Activated CD4-positive, CD25-positive, alpha-beta regulatory T cell treated with anti-CD3 and anti-CD28 coated beads, Interleukin-2, amount 50 U/mL, for 72 hours (primary cell): ENCODE measurements at places on chromosomes 1 and 21.

DNA sequence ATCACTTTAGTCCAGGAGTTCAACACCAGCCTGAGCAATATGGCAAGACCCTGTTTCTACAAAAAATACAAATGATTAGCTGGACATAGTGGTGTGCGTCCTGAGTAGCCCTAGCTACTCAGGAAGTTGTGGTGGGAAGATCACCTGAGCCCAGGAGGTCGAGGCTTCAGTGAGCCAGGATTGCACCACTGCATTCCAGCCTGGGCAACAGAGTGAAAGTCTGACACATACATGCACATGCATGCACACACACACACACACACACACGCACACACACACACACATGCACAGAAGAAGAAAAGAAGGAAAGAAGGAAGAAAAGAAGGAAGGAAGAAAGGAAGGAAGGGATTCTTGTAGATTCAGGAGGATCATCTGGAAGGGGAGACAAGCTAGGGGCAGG lies 104.4 kb upstream of the USP25 start:
- DNase-seq, result no peak

DNA sequence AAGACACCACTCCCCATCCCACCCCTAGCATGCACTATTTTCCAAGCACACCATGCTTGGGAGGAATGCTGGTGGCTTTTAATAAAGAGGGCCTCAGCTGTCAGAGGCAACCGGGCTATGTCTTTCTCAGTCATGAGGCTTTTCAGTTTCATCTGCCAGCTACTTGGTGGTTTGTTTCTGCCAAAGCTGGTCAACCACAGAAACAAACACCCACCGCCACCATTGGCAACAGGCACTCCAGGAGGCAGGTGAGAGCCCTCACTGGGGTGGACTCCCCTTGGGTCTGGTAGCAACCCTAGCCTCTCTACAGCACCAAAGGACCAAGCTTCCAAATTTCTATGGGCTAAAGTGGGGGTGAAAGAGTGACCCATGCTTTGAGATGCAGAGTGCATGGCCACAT lies 54.3 kb upstream of the CD1D start:
- no peak for DNase-seq

DNA sequence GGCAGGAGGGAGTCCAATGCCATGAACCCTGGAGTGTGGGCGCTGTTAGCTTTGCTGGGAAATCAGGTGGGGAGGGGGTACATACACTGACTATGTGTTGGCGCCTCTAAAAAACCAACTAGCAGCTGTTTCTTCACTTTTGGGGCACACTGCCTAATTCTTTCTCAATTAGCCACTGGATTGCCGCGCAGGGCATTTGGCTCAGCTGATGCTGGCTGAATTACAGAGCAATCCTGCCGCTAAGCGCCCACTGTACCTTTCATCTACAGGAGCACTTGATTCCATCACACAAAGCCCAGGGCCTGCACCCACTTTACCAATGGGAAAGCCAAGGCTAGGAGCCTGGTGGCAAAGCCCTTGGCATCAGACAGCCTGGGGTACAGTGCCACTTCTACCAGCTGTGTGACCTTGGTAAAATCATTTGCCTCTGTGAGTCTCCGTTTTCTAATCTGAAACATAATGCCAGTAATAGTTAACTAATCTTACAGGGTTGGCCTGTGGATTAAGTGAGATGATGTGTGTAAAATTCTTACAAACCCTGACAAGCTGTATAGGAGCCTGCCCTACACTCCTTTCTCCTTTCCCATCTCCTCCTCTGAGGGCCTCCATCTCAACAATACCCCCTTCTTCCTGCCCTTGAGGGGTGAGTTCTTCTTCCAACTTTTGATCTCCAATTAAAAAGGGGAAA lies 59.0 kb downstream of the UBE2T start:
- DNase-seq, result no peak

DNA sequence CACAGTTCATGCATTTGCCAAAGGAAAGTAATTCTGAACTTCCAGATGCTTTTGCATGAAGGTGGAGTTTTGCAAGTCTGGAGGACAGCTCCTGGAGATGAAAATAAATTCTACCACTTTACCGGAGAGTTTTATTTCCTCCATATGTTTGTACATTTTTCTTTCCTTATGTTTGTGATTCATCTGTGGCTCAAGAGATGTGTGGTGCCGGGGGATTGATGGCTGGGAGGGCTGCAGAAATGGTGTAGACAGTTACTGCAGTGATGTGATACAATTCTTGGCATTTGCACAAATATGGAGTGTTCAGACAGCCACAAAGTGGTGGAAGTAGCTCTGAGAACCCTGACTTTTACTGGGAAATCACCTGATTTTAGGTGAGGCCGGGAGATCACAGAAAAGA lies 58.5 kb upstream of the ASB17 start:
- no peak for DNase-seq

DNA sequence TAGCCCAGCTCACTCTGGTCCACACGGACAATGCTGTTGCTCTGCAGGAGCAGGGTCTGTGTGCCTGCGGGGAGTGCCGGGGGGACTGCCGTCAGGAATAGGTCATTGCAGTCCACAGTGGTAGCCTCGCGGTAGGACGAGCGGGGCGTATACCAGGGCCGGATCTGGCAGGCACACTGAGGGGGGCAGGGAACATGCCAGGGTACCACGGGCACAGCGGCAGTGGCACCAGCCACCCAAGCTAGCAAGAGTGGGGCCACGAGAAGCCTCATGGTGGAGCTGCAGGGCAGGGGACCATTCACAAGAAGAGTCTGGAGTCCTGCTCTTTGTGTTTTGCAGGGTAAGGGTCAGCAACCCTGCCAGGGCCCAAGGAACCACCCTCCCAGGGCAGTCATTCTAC lies 65.8 kb downstream of the LRRN2 start:
- DNase-seq, result no peak

- no peak for DNase-seq
Measured at GRCh38 chr1:157517016-157517415, 35.3 kb downstream of the FCRL5 start.

GRCh38 chr1:228276901-228277490 lies 69.2 kb downstream of the OBSCN start:
- DNase-seq, result no peak

DNA sequence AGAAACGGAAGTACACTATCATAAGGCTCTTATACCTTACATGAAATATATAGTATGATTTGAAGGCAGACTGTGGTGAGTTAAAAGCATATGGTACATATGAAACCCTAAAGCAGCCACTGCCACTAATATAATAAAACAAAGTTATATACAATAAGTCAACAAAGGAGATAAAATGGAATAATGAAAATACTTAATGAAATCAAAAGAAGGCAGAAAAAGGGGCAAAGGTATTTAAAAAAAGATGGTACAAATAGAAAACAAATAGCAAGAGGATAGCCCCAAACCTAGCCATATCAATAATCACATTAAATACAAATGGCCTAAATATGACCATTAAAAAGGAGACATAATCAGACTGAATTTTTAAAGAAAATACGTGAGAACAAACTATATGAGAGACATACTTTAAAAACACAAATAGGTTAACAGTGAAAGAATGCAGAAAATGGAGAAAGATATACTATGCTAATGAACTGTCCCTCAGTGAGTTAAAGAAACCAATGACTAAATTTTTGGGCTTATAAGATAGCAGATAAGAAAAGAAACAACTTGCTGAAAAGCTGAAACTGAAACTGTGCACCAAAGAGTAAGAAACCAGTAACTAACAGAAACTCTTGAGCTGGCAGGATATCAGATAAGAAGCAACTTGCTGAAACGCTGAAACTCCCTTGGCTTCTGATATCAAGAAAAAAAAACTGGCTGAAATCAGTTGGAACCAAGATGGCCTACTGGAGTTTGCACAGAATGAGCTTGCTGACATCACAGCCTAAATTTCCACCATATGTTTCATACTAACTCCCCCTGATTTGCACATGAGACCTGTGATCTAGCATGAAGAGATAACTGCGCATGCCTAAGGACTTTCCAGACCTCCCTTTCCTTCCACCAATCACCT lies 44.3 kb upstream of the IL10 start:
- DNase-seq, result no peak

DNA sequence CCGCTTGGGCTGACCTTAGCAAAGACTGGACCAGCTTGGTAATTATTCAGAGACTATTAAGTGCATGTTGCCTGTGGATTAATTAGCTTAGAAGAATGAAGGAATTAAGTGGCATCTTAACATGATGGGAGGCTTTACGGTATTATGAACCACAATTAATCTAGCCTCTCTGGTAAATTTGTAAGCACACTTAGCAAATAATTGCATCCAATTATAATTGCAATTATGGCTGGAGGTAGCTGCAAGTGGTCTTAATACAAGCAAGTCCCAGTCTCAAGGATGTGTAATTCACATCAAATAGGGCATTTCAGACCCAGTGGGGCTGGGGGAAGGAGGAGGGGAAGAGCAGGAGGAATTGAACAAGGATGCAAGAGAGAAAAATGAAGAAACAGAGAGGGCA lies 151.6 kb downstream of the CNIH3 start:
- DNase-seq, result no peak

DNA sequence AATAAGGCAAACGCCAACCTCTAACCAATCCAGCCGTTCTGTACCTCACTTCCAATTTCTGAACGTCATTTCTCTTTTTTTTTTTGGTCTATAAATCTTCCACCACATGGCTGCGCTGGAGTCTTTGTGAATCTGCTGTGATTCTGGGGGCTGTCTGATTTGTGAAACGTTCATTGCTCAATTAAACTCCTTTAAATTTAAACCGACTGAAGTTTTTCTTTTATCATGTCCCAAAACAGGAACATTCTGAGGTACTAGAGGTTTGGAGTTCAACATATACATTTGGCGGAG lies 65.5 kb upstream of the BACH1 start:
- no peak for DNase-seq

- no peak for DNase-seq
Measured at GRCh38 chr1:86733340-86733739, 29.0 kb downstream of the SH3GLB1 start.

GRCh38 chr1:91007827-91008226 lies 14.0 kb downstream of the ZNF644 start:
- no peak for DNase-seq

DNA sequence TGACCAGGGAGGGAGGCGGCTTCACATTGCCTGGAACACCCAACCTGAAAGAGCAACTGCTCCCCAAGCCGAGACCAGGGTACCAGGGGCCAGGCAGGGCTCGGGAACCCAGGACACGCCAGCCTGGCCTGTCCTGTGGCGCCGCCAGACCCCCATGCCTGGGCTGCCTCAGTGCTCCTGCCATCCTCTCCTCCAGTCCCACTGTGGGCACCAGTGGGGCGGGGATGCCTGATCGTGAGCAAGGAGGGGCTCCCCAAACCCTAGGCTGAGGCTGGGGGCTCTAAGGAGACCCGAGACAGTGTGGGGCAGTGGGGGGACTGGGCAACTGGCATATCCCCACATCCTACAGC lies 45.1 kb downstream of the WNT9A start:
- DNase-seq, result no peak

GRCh38 chr1:185317886-185318310 lies 855 bp upstream of the IVNS1ABP start:
- peak; percentile 61 for DNase-seq

DNA sequence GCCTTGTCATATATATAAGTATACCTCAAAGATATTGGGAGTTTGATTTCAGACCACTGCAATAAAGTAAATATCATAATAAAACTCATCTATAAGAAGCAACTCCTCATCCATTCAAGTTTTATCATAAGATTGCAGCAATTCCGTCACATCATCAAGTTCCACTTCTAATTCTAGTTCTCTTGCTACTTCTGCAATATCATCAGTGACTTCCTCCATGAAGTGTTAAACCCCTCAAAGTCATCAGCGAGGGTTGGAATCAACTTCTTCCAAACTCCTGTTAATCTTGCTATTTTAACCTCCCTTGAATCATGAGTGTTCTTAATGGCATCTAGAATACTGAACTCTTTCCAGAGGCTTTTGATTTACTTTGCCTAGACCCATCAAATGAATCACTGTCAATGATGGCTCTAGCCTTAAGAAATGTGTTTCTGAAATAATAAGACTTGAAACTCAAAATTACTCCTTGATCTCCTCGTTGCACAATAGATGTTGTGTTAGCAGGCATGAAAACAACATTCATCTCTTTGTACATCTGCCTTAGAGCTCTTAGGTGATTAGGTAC lies 88.3 kb downstream of the RPE65 start:
- no peak for DNase-seq

- DNase-seq, result no peak
Measured at GRCh38 chr1:236489710-236490377, 33.9 kb upstream of the LGALS8 start.

- DNase-seq, result no peak
Measured at GRCh38 chr1:14369526-14370213, 228.8 kb upstream of the KAZN start.

GRCh38 chr1:11594222-11594621 lies 60.0 kb downstream of the FBXO2 start:
- no peak for DNase-seq

GRCh38 chr1:243837907-243838535 lies 12.0 kb downstream of the AKT3 start:
- DNase-seq, result no peak

DNA sequence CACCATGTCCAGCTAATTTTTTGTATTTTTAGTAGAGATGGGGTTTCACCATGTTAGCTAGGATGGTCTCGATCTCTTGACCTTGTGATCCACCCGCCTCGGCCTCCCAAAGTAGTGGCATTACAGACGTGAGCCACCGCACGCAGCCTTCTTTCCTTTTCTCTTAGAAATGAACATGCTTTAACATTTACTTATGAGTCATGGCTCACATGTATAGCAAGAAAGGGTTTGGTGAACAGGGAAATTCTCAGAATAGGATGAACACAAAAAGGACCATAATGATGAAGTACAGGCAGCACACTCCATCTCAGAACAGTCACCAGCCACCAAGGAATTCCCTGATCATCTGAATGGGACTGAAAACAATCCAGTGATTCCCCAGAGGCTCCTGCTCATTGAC lies 9.4 kb upstream of the VAMP4 start:
- DNase-seq, result no peak

DNA sequence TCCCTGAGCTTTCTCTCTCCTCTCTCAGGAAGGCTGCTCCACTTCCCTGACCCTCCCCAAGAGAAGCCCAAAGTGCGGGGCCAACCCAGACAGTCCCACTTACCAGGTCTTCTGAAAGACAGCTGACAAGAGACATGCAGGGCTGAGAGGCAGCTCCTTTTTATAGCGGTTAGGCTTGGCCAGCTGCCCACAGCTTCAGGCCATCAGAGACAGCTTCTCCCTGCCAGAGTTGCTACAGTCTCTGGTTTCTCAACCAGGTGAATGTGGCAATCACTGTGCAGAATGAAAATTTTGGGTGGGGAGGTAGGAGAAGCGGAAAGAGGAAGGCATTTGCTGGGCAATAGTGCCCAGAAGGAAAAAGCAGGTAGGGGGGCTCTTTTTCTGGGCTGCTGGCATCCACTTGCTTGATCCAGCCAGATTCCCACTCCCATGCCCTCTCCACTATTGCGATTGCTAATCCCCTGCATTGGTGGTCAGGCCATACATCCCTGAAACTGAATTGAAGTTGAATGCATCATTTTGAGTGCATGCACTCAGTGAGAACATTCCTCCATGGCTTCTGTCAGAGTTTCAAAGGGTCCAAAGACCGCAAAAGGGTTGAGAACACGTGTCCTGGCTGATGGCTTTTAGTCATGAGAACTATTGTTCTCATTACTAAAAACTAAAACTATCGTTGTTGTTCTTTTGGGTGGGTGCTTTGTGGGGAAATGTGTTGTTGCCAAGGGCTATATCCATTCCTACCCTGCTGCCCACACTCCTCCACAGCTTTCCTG lies at the start of gene S100A8:
Gene S100A8 (minus strand): TSS at position 136 of the 773 bp plus-strand sequence. CDS start 538 bp downstream, outside the sequence.
- no peak for DNase-seq
